ENCODE measurements at places on chromosomes 1 and 21. TPM values are rescaled to one million over a fixed set of nuclear protein-coding genes. Genes with fewer than 3 reads are reported as not detected.

DNA sequence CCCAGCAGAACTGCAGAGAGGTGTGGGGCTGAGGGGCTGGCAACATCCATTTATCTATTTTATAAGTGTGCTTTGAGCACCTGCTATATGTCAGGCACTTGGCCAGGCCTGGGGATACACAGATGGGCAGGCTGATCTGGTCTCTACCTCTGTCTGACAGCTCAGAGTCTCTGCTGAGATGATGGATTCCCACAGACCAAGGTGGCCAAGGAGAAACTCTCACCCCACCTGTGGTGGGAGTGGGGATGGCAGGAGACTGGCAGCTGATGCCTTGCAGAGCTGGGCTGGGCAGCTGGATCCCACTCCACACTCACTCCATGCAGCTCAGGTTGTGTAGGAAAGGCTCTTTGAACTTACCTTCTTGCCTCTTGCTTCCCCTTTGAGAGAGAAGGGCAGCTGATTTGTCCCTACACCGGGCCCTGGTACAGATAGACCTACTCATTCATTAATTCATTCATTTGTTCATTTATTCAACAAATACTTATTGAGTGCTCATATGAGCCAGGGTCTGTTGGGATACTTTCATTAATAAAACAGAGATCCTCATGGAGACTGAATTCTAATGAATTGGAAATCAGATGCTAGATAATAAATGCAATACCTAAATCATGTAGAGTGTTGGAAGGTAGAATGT lies 9.0 kb downstream of the ADORA1 start:
- no peak for DNase-seq

GRCh38 chr1:187415065-187415464 lies 586.3 kb downstream of the PLA2G4A start:
- no peak for DNase-seq

GRCh38 chr1:162892906-162893611 lies 32.1 kb upstream of the CCDC190 start:
- DNase-seq = no peak

DNA sequence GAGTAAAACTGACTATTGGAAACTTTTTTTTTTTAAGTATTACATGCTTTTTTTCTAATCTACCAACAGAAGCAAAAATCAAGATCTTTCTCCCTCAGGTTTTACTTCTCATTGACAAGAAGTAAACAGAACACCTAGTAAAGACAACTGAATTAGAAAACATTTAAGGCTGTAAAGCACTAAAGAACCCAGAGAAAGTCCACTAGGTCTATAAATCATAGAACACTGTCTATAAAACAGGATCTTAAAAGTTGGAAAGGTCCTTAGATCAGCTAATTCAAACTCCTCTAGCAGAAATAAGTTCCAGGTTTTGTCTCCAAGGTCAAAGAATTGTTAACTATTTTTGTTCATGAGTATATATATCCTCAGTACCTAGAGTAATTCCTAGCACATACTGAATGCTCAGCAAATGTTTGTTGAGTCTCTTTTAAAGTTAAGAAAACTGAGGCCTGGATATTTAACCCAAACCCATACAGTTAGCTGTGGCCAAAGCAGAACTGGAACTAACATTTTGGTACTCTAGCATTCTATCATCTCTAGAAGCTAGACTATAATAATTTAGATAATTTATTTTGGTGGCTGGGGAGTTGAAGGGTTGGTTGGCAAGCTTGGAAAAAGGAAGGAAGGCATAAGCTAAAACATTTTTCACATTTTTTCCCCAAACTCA lies 3.0 kb downstream of the EPS15 start:
- no peak for DNase-seq

GRCh38 chr1:47510282-47510811 lies 72.5 kb downstream of the FOXD2 start:
- DNase-seq = no peak

- DNase-seq = no peak
Measured at GRCh38 chr1:172105230-172105629, 263.9 kb downstream of the DNM3 start.

DNA sequence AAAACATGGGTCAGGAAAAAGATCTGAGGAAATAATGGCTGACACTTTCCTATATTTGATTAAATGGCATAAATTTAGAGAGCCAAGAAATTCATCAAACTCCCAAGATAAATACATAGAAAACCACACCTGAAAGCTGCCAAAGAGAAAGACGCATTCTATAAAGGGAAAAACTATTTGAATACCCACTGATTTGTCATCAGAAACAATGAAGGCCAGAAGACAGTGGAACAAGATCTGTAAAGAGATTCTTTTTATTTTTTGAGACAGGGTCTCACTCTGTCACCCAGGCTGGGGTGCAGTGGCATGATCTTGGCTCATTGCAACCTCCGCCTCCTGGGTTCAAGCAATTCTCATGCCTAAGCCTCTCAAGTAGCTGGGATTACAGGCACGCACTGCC lies 17.4 kb downstream of the SDE2 start:
- no peak for DNase-seq

- no peak for DNase-seq
Measured at GRCh38 chr1:56397409-56397808, 182.0 kb downstream of the PLPP3 start.

DNA sequence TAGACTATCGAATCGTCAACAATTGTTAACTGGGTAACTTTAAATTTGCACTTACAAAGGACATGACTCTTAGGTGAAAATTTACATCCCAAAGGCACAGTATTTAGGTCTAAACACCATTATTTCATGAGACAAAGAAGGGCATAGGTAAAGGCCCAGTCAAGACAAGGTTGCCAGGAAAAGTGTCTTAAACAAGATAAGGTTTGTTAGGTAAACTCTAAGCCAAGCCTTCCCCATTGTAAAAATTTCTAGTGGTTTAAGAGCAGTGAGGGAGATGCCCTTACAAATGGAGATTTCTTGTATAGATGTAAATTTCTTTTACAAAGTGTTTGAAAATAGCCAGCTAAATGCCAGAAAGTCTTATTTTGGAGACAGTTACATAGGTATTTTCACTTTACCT lies 36.9 kb upstream of the FNBP1L start:
- DNase-seq = no peak

DNA sequence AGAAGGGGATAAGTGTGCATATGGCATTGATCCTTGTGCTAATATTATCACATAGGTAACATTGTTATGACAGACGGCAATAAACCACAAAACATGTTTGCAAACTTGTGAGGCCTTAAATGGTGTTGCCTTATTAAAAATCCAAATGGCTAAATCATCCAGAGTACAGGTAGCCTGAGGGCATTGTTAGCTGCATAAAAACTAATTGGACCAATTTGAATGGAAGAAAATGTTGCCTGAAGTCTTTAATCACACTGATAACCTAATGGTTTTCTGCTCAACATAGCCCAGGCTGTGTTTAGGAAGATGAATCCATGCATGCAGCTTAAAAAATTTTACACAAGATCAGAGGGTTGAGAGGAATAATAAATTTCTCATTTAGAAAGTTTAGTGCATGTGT lies 19.4 kb upstream of the LRRC53 start:
- DNase-seq = no peak

- DNase-seq = no peak
Measured at GRCh38 chr1:241229216-241229615, 127.8 kb downstream of the RGS7 start.

GRCh38 chr1:4696753-4697152 lies 42.3 kb downstream of the AJAP1 start:
- no peak for DNase-seq

DNA sequence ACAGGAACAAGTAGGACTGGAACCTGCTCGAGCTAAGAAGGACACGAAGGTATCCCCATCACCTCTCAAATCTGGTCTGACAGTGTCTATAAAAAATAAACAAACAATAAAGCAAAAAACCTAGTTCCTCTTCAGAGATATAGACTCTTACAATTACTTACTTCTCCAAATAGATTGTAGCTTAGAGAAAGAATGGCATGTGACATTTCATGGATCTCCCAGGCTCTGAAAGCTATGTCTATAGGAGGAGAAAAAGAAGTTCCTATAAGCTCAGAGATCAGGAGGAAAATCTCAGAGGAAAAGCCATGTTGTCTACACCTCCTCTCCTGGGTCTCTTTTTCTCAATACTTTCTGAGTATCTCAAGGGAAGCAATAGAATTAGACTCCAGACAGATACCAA lies 12.3 kb upstream of the OR10J5 start:
- DNase-seq = no peak

GRCh38 chr1:19070197-19070651 lies 113.7 kb upstream of the IFFO2 start:
- DNase-seq = no peak

ATP5PB gene
- total RNA-seq = 64.9 TPM

USP1 gene
- 43.7 TPM for total RNA-seq

OLIG2 gene
- not detected for total RNA-seq

IL10 gene
- 0.19 TPM for total RNA-seq

TIE1 gene
- not detected for total RNA-seq

ENAH gene
- not detected for total RNA-seq

ELAPOR1 gene
- 6.7 TPM for total RNA-seq

ATP6V1G3 gene
- total RNA-seq = not detected

Measured in naive thymus-derived CD4-positive, alpha-beta T cell (primary cell).